ENCODE measurements at places on chromosomes 3 and 15.

GRCh38 chr3:57778494-57778893, 22.4 kb downstream of the SLMAP start:
- no peak for DNase-seq

DNA sequence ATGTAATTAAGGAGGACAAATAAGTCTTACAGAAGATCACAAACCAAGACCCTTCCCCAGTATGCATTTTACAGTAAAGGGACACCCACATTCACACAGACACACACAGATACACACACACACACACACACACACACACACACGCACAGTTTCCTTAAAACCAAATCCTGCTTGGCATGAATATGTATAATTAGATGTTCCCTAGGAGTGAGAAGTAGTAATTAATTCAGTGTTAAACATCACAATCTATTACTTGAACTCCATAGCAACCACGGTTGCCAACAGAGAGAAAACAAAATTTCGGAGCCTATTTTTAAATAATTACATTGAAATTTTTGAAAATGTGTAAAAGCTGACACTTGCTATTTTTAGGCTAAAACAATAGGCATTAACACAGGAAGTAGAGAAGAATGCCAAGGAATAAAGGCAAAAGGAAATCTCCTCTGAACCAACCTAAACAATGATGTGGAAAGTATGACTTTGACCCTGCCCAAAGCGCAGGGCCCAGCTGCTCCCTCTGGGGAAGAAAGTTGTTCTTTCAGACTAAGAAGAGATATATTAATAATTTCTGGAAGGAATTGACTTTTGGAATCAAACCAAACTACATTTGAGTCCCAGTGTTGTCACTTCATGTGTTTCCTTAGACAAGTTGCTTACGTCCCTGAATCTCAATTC, 215.3 kb downstream of the CPNE4 start:
- no peak for DNase-seq

- no peak for DNase-seq
Measured at GRCh38 chr3:3734881-3735280, 64.3 kb upstream of the LRRN1 start.

DNA sequence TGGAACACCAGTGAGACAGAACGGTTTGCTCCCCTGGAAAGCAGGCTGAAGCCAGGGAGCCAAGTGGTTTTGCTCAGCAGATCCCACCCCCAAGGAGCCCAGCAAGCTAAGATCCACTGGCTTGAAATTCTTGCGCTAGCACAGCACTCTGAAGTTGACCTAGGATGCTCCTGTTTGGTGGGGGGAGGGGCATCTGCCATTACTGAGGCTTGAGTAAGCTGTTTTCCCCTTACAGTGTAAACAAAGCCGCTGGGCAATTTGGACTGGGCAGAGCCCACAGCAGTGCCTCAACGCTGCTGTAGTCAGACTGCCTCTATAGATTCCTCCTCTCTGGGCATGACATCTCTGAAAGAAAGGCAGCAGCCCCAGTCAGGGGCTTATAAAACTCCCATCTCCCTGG, 241.4 kb downstream of the GABRB3 start:
- no peak for DNase-seq

DNA sequence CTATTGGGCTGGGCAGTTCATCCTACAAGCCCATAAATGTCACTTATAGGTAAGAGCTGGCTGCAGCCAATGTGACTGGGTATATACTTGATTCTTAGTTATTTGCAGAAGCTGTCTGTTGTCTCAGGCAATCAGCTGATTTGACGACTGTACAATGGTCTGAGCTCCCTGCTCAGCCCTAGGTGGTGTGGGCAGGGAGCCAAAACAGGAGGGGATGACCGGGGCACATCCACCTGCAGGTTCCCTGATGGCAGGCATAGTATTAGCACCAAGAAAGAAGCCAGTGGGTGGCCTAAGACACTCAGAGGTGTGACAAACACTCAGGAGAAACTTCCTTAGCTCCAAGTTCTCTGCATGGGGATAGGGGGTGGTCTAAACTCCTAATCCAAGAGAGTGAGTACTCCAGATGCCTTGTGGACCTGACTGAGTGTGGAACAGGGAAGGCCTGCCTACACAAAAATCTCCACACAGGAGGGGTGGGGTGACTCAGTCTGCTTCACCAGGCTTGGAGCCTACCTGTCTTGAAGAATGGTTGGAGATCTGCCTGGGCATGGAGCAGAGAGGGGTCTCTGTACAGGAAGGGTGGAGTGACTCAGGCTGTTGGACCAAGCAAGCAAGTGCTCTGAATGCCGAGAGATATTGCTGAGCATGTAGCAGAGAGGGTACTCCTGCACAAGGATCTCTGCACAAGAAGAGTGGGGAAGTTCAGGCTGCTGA, 690.4 kb upstream of the NAALADL2 start:
- DNase-seq: no peak

- DNase-seq: no peak
Measured at GRCh38 chr3:46252980-46253379, 10.7 kb downstream of the CCR3 start.

- no peak for DNase-seq
Measured at GRCh38 chr3:141680620-141681389, 57.3 kb upstream of the RNF7 start.
